Natural killer cell treated with Interleukin-12 subunit alpha and Interleukin-12 subunit beta and Interleukin-15 and Interleukin-18, amount 100 ng/mL, for 72 hours (primary cell): ENCODE measurements at places on chromosomes 13 and 19. TPM values are rescaled to one million over a fixed set of nuclear protein-coding genes. Genes with fewer than 3 reads are reported as not detected.

Gene FOXO1
- total RNA-seq, result 9.5 TPM

Gene CNN1
- not detected for total RNA-seq

GRCh38 chr13:110306340-110306959 is 507 bp downstream of the COL4A1 start:
- no peak for DNase-seq
- H3K27me3 ChIP-seq, result peaks cover 53% of the 10 kb centered on the region
- H3K4me3 ChIP-seq, result no peak overlapping the region
- no peak overlapping the region for H3K27ac ChIP-seq
- no peaks in the 10 kb centered on the region for H3K36me3 ChIP-seq

DNA sequence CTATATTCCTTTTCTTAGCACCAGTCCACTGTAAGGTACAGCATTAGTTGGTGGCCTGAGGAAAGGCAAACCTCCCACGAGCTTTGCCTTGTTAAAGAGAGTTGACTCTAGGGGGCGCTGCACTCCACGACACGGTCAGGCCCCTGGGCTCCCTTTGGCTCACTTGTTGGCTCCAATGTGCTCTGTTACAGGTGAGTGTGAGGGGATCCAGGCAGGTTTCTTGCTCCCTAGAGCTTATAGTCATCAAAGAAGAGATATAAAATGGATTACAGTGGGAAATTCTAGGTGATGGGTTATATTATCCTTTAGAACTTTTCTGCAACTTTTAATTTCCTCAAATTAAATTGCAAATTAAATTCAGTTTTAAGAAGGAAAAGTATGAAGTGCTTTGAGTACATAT is 3.7 kb downstream of the WDR87 start:
- no peak overlapping the region for H3K4me3 ChIP-seq
- H3K36me3 ChIP-seq, result no peaks in the 10 kb centered on the region
- H3K27me3 ChIP-seq, result no peaks in the 10 kb centered on the region
- H3K4me1 ChIP-seq, result peaks cover 2% of the 10 kb centered on the region

- no peak for DNase-seq
- H3K27ac ChIP-seq, result no peak overlapping the region
- H3K36me3 ChIP-seq, result peaks cover 11% of the 10 kb centered on the region
- no peaks in the 10 kb centered on the region for H3K4me1 ChIP-seq
- H3K4me3 ChIP-seq, result no peak overlapping the region
These were observed 1518.2 kb upstream of the PCDH20 start for GRCh38 chr13:62933809-62934208.

DNA sequence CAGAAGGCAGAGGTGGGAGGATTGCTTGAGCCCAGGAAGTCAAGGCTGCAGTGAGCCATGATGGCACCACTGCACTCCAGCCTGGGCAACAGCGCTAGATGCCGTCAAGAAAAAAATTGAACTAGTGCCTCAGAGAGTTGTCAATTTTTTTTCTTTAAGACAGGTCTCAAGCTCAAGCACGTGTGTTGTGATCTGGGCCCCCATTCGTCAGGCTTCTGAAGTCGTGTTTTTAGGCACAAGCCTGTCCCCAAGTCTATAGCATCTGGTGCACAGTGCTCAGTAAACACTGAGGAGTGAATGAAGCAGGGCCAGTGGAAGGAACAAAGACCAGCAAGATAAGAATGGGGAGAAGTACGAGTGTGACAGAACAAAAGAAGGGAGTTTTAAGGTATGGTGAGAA is 23.7 kb upstream of the LAMP1 start:
- H3K27me3 ChIP-seq, result peaks cover 5% of the 10 kb centered on the region
- no peak overlapping the region for H3K27ac ChIP-seq
- peaks cover 14% of the 10 kb centered on the region for H3K4me1 ChIP-seq
- no peak for DNase-seq
- no peaks in the 10 kb centered on the region for H3K36me3 ChIP-seq

Gene PABPC3
- total RNA-seq, result not detected

DNA sequence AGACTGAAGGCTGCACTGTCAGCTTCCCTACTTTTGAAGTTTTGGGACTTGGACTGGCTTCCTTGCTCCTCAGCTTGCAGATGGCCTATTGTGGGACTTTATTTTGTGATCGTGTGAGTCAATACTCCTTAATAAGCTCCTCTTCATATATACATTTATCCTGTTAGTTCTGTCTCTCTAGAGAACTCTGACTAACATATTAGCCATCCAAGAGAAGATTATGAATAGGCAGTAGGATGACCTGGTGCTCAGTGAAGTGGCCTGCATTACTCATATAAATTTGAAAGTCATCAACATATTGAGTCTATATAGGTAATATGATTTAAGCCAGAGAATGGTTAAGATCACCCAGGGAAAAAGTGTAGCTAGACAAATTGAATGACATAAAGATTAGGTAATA is 136.3 kb upstream of the UFM1 start:
- H3K4me3 ChIP-seq, result no peak overlapping the region
- no peak overlapping the region for H3K27ac ChIP-seq
- no peak for DNase-seq
- no peaks in the 10 kb centered on the region for H3K36me3 ChIP-seq
- no peaks in the 10 kb centered on the region for H3K4me1 ChIP-seq

Gene MISP3
- 0.59 TPM for total RNA-seq

DNA sequence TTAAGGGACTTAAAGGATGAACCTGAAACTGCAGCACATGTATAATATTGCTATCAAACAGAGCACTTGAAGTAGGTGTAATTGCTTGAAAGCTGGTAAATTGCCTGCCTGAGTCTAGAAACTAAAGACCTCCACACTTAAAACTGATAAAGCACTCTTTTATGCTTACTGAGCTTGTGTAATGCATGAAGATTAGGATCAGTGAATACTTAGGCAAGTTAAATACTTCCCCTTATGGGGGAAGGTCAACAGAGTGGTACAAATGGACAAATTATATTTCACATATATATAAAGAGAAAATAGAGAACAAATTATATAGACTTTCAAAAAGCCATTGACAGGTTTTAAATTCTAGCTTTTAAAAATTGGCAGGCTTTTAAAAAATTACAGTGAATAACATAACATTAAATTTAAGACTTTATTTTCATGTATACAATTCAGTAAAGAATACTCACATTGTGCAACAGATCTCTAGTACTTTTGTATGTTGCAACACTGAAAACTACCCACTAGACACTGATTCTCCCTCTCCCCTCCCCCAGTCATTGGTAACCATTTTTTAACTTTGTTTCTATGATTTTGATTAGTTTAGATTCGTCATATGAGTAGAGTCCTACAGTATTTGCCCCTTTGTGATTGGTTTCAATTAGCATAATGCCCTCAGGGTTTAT is 23.9 kb downstream of the PIBF1 start:
- no peaks in the 10 kb centered on the region for H3K27me3 ChIP-seq
- no peak for DNase-seq
- no peak overlapping the region for H3K27ac ChIP-seq

Gene MBD3L2
- not detected for total RNA-seq

DNA sequence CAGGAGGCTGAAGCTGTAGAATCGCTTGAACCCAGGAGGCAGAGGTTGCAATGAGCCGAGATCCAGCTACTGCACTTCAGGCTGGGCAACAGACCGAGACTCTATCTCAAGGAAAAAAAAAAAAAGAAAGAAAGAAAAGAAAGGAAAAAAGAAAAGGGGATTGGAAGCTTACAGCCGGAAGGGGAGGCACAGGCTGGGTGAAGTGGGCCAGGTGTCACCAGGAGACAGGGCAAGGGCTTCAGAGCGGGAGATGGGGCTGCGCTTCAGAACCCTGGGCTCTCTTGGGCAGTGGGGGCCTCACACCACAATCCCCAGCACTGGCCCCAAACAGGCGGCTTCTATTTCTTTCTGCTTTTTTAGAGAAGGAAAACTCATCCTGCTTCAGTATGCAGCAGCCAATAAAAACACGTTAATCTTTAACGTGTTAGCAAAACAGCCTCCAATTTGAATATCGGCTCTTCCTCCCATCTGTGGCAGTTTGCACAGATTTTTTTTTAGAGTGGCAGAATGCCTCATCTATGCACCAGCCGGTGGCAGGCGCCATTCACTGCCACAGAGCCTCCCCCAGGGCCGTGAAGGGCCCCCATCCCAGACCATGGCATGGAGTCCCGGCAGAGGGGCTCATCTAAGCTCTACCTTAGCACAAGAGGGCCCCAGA is 46.6 kb upstream of the C19orf12 start:
- DNase-seq, result no peak
- H3K36me3 ChIP-seq, result no peaks in the 10 kb centered on the region
- H3K4me1 ChIP-seq, result no peaks in the 10 kb centered on the region
- H3K4me3 ChIP-seq, result no peak overlapping the region
- H3K27ac ChIP-seq, result no peak overlapping the region
- peaks cover 2% of the 10 kb centered on the region for H3K27me3 ChIP-seq

Gene ZNF534
- not detected for total RNA-seq
